ENCODE measurements at places on chromosomes 2 and 18.
A peak's percentile ranks its signal among the peaks of the same experiment; 100 is the strongest.

GRCh38 chr2:26255759-26256384 is 11.1 kb downstream of the HADHB start:
- no peaks in the 10 kb centered on the region for H3K4me1 ChIP-seq
- H3K36me3 ChIP-seq: no peaks in the 10 kb centered on the region
- H3K4me3 ChIP-seq: no peak overlapping the region
- H3K27ac ChIP-seq: no peak overlapping the region
- DNase-seq: no peak

DNA sequence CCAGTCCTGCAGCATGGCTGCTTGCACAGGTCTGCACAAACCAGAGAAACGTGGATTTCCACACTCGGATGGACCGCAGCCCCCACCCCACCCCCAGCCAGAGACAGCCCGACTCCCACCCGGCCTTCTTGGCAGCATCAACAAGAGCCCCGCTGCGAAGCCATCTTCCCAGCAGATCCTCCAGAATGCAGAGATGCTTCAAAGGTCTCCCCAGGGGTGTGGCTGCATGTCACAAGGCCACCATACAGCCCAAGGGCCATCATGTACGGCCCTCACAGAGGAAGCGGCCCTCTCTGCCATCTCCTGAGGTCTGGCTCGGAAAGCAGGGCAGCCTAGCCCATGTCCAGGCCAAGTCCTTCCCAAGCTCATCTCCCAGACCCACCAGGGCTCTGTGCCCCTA is 11.5 kb downstream of the DNMT3A start:
- peaks cover 60% of the 10 kb centered on the region for H3K4me1 ChIP-seq
- DNase-seq: no peak
- no peaks in the 10 kb centered on the region for H3K36me3 ChIP-seq
- H3K4me3 ChIP-seq: no peak overlapping the region
- H3K27me3 ChIP-seq: no peaks in the 10 kb centered on the region

DNA sequence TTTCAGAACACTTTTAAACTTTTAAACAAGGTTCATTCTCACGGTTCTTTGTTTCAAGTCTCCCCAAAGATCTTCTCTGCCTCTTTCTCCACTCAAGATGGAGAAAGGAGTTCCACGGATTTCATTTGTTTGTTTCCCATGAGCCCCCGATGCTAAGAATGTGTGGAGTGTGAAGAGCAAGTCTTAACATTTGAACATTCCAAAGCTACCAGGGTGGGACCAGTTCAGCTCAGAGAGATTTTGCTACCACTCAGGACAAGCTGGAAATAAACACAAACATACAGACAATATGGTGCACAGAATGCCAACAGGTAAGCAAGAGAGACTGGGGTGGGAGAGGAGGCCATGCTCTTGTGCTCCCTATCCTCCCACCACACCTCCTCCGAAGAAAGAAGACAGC is 56.7 kb downstream of the SPRED2 start:
- peaks cover 17% of the 10 kb centered on the region for H3K4me1 ChIP-seq
- no peak overlapping the region for H3K4me3 ChIP-seq
- H3K27me3 ChIP-seq: no peaks in the 10 kb centered on the region
- H3K36me3 ChIP-seq: no peaks in the 10 kb centered on the region
- no peak overlapping the region for H3K27ac ChIP-seq

GRCh38 chr18:74124642-74125041 is 23.0 kb downstream of the FBXO15 start:
- no peaks in the 10 kb centered on the region for H3K4me1 ChIP-seq
- no peaks in the 10 kb centered on the region for H3K36me3 ChIP-seq
- DNase-seq: no peak
- H3K27me3 ChIP-seq: no peaks in the 10 kb centered on the region
- H3K27ac ChIP-seq: no peak overlapping the region
- H3K4me3 ChIP-seq: no peak overlapping the region

- H3K4me1 ChIP-seq: peaks cover 7% of the 10 kb centered on the region
- no peaks in the 10 kb centered on the region for H3K36me3 ChIP-seq
- H3K4me3 ChIP-seq: no peak overlapping the region
- no peak for DNase-seq
- H3K27ac ChIP-seq: peak overlapping the region; percentile 40
Observed at GRCh38 chr2:113070606-113070975, 2.8 kb downstream of the IL1F10 start.

GRCh38 chr2:151688719-151689118 is 45.6 kb downstream of the NEB start:
- H3K4me3 ChIP-seq: no peak overlapping the region
- no peak for DNase-seq
- no peak overlapping the region for H3K27ac ChIP-seq
- no peaks in the 10 kb centered on the region for H3K27me3 ChIP-seq
- no peaks in the 10 kb centered on the region for H3K4me1 ChIP-seq
- H3K36me3 ChIP-seq: no peaks in the 10 kb centered on the region

GRCh38 chr2:63408530-63408929 is 179.7 kb downstream of the WDPCP start:
- no peak overlapping the region for H3K27ac ChIP-seq
- no peak for DNase-seq
- H3K4me1 ChIP-seq: no peaks in the 10 kb centered on the region
- peaks cover 15% of the 10 kb centered on the region for H3K36me3 ChIP-seq
- H3K27me3 ChIP-seq: no peaks in the 10 kb centered on the region

- no peaks in the 10 kb centered on the region for H3K4me1 ChIP-seq
- no peaks in the 10 kb centered on the region for H3K36me3 ChIP-seq
- H3K4me3 ChIP-seq: no peak overlapping the region
- no peak overlapping the region for H3K27ac ChIP-seq
Observed at GRCh38 chr2:25994509-25994908, 12.2 kb upstream of the KIF3C start.
